Nephron progenitor cell (in vitro differentiated cells): ENCODE measurements at places on chromosomes 5 and 9.

DNA sequence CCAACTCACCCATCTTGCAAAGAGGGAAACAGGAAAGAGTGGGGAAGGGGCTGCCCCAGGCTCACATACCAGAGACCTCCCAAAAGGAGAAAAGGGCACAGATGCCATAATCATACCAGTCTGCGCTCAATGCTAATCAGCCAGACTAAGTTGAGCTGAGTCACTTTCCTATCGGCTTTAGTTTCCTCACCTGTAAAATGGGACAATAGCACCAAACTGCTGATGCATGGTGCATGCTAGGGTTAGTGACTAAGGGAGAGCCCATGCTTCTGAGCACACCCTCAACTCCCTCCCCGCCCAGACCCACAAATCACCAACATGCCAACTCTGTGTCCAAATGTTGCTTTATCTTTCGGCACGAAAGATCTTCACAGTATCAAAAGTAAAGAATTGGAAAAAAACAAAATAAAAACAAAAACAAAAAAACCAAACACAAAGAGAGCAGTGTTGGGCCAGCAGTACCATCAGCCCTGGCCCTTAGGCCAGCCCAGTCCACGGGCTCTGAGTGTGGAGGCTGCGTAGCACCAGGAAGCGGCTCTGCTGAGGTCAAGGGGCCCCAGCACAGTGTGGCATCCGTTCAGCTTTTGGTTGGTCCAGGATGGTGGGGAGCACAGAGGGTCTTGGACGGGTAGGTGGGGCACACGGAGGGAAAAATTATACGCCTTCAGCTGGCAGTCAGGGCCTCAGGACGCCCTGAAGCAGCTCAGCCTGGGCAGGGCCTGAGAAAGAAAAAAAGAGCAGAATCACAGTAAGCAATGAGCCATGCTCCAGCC lies 2.9 kb upstream of the DDX41 start:
- no peak for DNase-seq
- peak overlapping the region; percentile 38 for H3K4me3 ChIP-seq
- no peaks in the 10 kb centered on the region for H3K27me3 ChIP-seq
- H3K27ac ChIP-seq, result no peak overlapping the region
- H3K36me3 ChIP-seq, result peaks cover 34% of the 10 kb centered on the region

DNA sequence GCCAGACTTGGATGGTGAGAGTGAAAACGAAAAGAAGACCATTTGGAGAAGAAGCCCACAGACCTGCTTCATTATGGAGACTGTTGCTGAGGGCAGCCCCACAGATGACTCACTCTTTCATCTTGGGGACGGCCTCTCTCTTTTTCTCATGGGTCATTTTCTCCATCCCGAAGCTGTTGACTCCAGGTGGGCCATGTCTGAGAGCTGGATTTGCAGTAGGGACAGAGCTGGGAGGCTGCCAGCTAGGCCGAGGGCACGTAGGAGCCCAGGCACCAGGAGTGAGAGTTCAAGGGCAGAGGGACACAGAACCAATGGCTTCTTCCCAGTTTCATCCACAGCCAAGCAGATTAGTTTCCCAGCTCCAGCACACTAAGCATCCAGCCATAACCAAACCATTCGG lies 92.4 kb downstream of the S1PR3 start:
- H3K4me3 ChIP-seq, result no peak overlapping the region
- H3K36me3 ChIP-seq, result no peaks in the 10 kb centered on the region
- H3K27ac ChIP-seq, result no peak overlapping the region
- peaks cover 11% of the 10 kb centered on the region for H3K27me3 ChIP-seq
- no peak for DNase-seq

DNA sequence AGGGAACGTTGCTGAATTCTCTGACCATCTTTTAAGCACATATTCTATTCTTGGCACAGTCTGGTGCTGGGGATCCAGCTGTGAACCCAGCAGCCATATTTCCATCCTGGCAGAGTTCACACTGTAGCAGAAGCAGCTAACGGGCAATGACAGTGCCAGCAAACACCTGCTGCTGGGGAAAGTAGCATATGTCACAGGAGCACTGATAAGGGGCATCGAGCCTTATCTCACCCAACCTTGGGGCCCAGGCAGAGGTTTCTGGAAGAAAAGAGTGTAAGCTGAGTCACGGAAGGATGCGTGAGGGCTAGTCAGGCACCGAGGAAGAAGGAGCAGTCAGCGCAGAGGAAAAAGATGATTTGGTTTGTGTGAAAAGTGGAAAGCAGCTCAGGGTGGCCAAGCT lies 1.1 kb downstream of the NDOR1 start:
- H3K36me3 ChIP-seq, result peaks cover 10% of the 10 kb centered on the region
- no peak for DNase-seq
- no peaks in the 10 kb centered on the region for H3K27me3 ChIP-seq
- peak overlapping the region; percentile 96 for H3K4me3 ChIP-seq
- peaks cover 46% of the 10 kb centered on the region for H3K4me1 ChIP-seq

DNA sequence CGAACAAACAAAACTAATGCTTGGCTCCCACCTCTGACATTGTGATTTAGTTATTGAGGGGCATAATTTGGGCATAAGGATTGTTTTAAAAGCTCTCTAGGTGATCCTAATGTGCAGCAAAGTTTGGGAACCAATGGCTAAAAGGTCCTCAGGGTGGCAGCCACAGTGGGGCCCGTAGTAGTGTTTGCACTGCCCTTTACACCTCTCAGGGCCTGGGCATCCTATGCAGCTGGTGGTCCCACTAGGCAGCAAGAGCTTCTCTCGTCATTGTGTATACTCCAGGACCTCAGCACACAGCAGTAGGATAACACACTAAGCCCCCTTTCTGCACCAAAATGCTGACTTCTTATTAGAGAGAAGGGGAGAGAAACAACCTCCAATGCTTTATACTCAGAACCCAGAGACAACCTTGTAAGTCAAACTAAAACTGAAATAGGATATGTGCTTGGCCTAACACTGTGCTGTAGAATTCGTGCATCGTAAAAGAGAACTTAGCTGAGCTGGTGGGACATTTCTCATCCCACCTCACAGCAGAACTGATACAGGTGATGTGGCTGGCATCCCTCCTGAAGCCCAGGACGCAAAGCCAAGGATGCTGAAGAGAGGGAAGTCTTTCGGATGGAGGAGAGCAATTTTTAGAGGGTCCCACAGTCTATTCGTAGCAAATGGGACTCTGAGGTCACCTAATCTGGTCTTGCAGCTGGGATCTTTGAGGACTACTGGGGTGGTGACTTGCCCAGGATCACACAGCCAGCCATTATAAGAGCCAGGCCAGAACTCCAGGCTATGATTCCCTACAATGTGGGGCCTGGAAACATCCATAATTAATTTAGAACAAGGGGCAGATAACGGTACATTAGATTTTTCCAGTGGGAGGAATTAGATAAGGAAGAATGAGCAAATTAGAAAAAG lies 1.2 kb downstream of the GLRX start:
- no peak for DNase-seq
- peaks cover 2% of the 10 kb centered on the region for H3K36me3 ChIP-seq
- peak overlapping the region; percentile 94 for H3K4me3 ChIP-seq

DNA sequence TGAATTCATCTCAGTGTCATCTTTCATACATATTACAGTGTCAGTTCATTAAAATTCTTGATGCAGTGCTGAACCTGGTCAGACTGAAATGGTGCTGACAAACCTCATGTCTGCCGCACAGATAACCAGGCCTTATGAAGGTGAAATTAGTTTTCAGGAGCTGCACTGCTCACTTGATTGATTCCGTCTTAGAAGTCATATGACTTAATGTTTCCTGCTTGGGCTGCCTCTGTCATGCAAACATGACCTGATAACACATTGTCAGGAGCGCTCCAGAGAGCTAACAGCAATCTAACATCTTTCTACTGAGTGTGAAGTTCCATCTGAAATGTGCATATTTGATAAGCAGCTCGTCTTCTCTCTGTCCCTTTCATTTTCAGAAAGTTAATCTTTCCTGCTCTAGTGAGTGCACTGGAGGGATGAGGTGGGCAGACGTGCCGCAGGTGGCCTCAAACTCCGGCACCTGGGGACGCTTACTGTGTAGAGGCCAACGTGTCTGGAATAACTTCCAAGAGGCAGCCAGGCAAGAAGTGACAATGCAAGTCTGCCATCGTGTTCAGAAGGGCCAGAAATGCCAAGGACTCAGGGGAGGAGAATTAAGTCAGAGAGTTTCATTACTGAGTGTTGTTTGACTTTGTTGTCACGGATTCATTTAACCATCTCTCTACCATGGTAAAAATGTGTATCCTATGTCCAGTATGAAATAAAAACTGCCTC lies 592.1 kb downstream of the TLE1 start:
- peak overlapping the region; percentile 93 for H3K27ac ChIP-seq
- no peak for DNase-seq
- peaks cover 7% of the 10 kb centered on the region for H3K27me3 ChIP-seq
- no peak overlapping the region for H3K4me3 ChIP-seq
- H3K36me3 ChIP-seq, result peaks cover 30% of the 10 kb centered on the region
- H3K4me1 ChIP-seq, result peaks cover 17% of the 10 kb centered on the region

DNA sequence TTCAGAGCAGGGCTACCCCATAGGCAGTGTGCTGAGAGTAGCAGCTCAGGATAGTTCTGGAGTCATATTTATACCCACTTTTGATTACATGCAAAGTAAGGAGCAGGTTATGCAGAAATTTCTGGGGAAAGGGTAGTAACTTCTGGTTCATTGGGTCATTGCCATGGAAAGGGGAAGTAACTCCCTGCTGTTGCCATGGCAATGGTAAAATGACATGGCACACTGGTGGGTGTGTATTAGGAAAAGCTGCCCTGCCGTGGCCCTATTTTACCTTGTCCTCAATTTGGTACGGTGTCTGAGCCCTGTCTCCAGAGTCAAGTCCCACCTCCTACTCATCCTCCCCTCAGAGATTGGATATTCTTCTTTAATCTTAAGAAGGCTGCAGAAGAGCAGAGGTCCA lies 526.7 kb upstream of the TYRP1 start:
- no peaks in the 10 kb centered on the region for H3K27me3 ChIP-seq
- no peak for DNase-seq
- H3K36me3 ChIP-seq, result no peaks in the 10 kb centered on the region

DNA sequence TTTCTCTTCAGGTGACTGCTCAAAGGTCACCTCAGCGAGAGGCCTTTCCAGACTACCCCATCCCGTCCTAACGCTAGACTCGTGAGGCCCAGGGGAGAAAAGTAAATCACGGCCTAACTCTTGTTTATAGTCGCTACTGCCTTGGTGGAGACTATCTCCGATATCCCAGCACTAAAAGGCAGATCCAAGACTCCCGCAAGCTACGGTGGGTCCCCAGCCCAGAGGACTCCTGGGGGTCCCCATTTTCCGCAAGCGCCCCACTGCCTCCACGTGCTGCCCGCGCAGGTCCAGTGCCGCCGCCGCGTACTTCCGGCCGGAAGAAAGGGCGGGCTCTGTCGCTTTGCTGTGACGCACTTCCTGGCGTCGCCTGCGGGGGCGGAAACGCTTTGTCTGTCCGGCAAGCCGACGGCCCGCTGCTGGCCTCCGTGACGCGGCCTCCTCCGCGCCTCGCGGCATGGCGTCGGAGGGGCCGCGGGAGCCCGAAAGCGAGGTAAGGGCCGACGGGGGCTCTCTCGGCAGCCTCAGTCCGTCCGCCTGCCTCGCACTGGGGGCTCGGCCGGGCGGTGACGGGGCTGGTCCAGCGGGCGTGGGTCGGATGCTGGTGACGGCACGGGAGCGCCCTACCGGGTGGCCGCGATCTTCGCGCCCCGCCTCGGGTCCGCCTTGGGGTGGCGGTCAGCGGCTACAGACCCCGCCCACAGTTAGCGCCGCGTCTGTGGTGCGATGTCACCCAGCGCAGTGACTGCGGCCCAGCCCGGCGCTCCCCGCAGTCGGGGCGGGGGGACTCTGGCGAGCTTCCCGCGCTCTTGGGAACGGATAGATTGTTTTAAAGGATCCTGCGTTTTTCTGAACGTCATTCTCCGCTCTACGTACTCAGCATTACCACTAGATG lies at the start of gene SECISBP2:
TSS of gene SECISBP2 (plus strand) at position 378 of the 892 bp plus-strand sequence. CDS start at position 455, 77 bp downstream.
- peaks cover 55% of the 10 kb centered on the region for H3K36me3 ChIP-seq
- peak within 1 kb of the TSS; percentile 99 for H3K27ac ChIP-seq
- peaks cover 2% of the 10 kb centered on the region for H3K27me3 ChIP-seq
- H3K4me3 ChIP-seq, result peak within 1 kb of the TSS; percentile 94
- DNase-seq, result peak; percentile 92

DNA sequence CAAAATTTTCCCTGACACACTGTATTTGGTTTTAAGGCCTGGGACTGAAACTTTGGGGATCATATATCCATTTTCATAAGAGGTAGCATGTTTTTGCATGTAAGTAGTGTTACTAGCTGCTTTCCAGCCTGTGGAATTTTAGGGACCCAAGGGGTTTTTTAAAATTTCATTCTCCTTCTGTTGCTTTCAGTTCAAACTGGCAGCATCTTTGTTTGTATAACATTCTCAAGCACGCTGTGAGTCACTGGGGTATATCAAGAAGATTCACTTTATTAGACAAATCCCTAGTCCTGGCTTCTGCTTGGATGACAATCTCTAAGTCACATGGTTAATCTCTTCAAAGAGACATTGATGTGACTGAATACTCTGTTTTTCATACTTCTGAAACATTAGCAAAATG lies 479.0 kb downstream of the CYLC2 start:
- no peaks in the 10 kb centered on the region for H3K4me1 ChIP-seq
- no peak overlapping the region for H3K4me3 ChIP-seq
- DNase-seq, result no peak
- no peaks in the 10 kb centered on the region for H3K36me3 ChIP-seq
- no peak overlapping the region for H3K27ac ChIP-seq

GRCh38 chr9:36144309-36145232 lies 8.0 kb downstream of the GLIPR2 start:
- peaks cover 4% of the 10 kb centered on the region for H3K27me3 ChIP-seq
- H3K4me3 ChIP-seq, result no peak overlapping the region
- peaks cover 35% of the 10 kb centered on the region for H3K36me3 ChIP-seq
- DNase-seq, result no peak
- H3K4me1 ChIP-seq, result peaks cover 48% of the 10 kb centered on the region

- H3K4me1 ChIP-seq, result no peaks in the 10 kb centered on the region
- H3K27me3 ChIP-seq, result peaks cover 2% of the 10 kb centered on the region
- no peak overlapping the region for H3K27ac ChIP-seq
- H3K4me3 ChIP-seq, result no peak overlapping the region
These were observed 16.0 kb downstream of the LYRM7 start for GRCh38 chr5:131186561-131187256.
